ENCODE measurements at places on chromosomes 5 and 9.

DNA sequence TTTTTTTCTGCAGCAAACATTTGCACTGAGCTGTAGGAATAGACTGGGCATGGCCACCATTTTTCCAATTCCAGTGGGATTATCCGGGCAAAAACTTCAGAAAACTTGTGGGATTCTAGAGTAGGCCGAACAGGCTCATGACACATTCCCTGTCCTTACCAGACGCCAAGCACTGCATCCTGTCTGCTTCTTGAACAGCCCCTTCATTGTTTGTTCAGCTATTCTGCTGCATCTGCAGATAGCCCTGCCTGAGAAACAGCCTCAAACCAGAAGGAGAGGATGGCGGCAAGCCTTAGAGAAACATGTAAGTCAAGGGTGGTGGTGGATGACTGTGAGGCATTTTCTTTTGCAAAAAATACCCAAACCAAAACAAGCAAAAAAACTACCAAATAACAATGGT lies 111.8 kb upstream of the NTRK2 start:
- DNase-seq = no peak

DNA sequence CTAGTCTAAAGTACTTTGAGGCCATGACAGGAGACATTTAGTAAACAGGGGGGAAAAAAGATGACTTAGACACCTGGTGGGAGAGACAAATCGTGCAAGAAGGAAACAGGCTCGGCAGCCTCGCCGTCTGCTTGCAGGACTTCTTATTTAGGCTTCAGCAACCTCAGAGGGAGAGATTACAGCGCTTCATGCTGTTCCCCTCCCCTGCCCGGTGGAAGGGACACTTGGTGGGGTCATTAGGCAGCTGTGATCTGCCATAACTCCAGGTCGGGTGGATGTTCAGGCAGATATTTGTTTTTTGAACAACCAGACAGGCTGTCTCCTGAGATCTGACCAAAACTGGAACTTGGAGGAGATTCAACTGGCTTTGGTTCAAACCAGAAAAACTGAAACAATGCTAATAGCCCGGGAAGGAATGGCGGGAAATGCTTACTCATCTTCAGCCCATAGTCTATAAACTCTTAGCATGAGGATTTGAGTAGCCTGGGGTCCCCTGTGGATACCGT lies 38.1 kb upstream of the CD180 start:
- DNase-seq = peak; percentile 54

GRCh38 chr5:86979811-86980411 lies 287.8 kb upstream of the RASA1 start:
- peak; percentile 56 for DNase-seq

GRCh38 chr5:73115399-73116051 lies 4.8 kb upstream of the TMEM171 start:
- peak; percentile 82 for DNase-seq

GRCh38 chr9:13386935-13387733 lies 107.6 kb upstream of the MPDZ start:
- DNase-seq = peak; percentile 85

DNA sequence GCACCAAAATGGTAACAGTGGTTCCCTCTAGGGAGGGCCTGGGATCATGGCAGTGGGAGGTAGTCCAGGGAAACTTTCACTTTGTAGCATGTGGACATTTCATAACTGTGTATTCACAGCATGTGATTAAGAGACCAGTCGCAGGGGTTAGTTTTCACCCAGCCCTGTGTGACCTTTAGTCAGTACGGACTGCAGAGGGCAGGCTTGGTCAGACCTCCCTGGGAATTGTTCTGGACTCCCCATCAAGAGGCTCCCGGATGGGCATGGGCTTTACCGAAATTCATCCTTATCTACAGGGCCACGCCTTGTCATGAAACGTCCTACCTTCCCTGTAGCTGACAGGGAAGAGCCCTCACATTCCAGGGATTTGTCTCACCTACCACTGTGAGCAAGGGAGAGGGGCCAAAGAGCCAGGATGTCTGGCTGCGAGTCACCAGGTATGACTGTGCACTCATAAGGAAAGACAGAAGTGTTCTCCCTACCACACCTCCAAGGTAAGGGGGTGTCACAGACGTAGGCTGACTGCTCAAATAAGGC lies 19.9 kb downstream of the GPX3 start:
- DNase-seq = peak; percentile 19

- DNase-seq = no peak
Observed at GRCh38 chr5:68444048-68444447, 228.5 kb downstream of the PIK3R1 start.

Data from fibroblast of gingiva (primary cell).